Dermis microvascular lymphatic vessel endothelial cell (primary cell): ENCODE measurements at places on chromosomes 2 and 18. TPM values are rescaled to one million over a fixed set of nuclear protein-coding genes. Genes with fewer than 3 reads are reported as not detected.

Gene TBR1
- under 0.01 TPM in 2 replicates for total RNA-seq

Gene POTEI
- total RNA-seq, result 0.25 and 0.26 TPM in 2 replicates

Gene OTOS
- total RNA-seq, result not detected in 2 replicates

Gene PTCD3
- total RNA-seq, result 37.1 and 43.7 TPM in 2 replicates

Gene DCDC2C
- total RNA-seq, result 0.13 TPM in 2 replicates

Gene TNS1
- 21.1 and 50.6 TPM in 2 replicates for total RNA-seq

Gene PDCD1
- total RNA-seq, result under 0.01 TPM in 1 of 2 replicates, not detected in the other

Gene PLA2R1
- total RNA-seq, result 16.2 and 26.9 TPM in 2 replicates

Gene CCDC141
- 0.63 and 1.5 TPM in 2 replicates for total RNA-seq

Gene PDE1A
- 6.0 and 10.5 TPM in 2 replicates for total RNA-seq

Gene AKAIN1
- not detected in 2 replicates for total RNA-seq

Gene SNORC
- 0.13 TPM in 2 replicates for total RNA-seq

Gene CTLA4
- 0.26 and 1.3 TPM in 2 replicates for total RNA-seq

Gene ELOA2
- total RNA-seq, result not detected in 2 replicates

Gene ARHGEF4
- total RNA-seq, result 0.26 and 0.63 TPM in 2 replicates

Gene TSGA10
- total RNA-seq, result 1.3 and 1.7 TPM in 2 replicates

Gene FAM117B
- 1.4 and 2.0 TPM in 2 replicates for total RNA-seq

Gene ACADL
- not detected in 2 replicates for total RNA-seq

Gene ADD2
- 8.0 and 23.4 TPM in 2 replicates for total RNA-seq

Gene LIMS3
- 7.8 and 17.2 TPM in 2 replicates for total RNA-seq

Gene NEU4
- 0.13 TPM in 1 of 2 replicates, not detected in the other for total RNA-seq

Gene GAL3ST2
- total RNA-seq, result not detected in 2 replicates

Gene ALKAL2
- total RNA-seq, result not detected in 2 replicates

Gene GNAL
- total RNA-seq, result 0.39 and 0.51 TPM in 2 replicates

Gene DYSF
- total RNA-seq, result 47.2 and 85.9 TPM in 2 replicates

Gene RIT2
- not detected in 2 replicates for total RNA-seq

Gene LINC00305
- not detected in 2 replicates for total RNA-seq

Gene IL1F10
- total RNA-seq, result not detected in 2 replicates

Gene RGPD3
- 0.13 and 0.25 TPM in 2 replicates for total RNA-seq

Gene FAHD2A
- total RNA-seq, result 26.4 and 27.3 TPM in 2 replicates

Gene C2orf80
- not detected in 2 replicates for total RNA-seq

Gene SLC4A3
- total RNA-seq, result 0.13 and 0.25 TPM in 2 replicates

Gene C1D
- 13.0 and 16.0 TPM in 2 replicates for total RNA-seq

Gene DYNAP
- not detected in 2 replicates for total RNA-seq

Gene GAD1
- 0.13 and 0.26 TPM in 2 replicates for total RNA-seq

Gene NCKAP5
- total RNA-seq, result under 0.01 TPM in 2 replicates
